T-cell (primary cell): ENCODE measurements at places on chromosomes 2 and 18.

DNA sequence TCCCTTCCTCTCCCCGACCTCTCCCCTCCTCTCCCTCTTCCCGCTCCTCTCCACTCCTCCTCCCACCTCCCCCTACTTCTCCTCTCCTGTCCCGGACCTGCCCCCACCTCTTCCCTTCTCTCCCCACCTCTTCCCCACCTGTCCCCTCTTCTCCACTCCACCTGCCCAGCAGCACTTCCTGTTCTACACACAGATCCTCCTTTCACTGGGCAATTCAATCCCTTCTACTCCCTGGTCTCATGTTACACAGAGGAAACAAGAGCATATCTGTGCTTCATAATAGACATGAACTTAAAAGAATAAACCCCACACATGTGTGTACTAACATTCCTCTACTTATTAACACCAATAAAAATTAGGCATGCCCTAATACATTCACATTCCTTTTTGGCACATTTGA, 34.8 kb downstream of the TIMM21 start:
- DNase-seq, result no peak

- DNase-seq, result no peak
These were observed 18.6 kb upstream of the AP1S3 start for GRCh38 chr2:223856021-223856420.

DNA sequence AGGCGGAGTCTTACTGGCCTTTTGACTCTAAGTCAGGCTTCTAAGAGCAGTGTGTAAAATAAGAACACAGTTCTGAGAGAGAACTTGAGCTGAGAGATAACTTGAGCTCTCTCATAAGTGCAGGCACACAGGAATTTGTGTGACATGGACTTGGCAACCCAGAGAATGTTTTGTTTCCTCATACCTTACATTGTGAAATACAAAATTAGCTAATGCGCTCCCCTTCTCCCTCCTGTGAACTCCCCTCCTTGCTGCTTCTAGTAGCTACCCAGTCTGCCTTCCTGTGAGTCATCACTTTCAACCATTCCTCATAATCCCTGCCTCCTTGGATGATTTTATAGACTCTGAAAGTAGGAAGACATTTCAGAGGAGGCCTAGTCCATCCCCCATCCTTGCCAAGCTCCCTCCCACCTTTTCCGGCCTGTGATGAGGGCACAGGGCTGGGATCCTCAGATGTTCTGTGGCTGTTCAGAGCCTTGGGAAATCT, 22.6 kb downstream of the FER1L5 start:
- DNase-seq, result no peak

DNA sequence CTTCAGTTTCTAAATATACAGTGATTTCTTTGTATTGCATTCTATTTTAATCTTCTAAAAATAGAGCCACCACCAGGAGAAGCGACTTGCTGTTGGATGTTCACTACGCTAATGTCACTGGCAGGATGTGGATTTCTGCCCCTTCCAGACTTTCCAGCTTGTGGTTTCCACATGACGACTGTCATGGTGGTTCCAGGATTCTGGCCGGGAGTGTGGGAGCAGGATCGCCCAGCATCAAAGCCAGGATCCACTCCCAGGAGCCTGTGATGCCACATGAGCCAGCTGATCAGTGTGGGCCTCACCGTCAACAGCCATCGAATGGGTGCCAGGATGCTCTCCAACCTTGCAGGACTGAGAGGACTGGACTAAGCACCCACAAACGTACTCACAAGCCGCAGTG, 148.8 kb downstream of the HDAC4 start:
- DNase-seq, result no peak

DNA sequence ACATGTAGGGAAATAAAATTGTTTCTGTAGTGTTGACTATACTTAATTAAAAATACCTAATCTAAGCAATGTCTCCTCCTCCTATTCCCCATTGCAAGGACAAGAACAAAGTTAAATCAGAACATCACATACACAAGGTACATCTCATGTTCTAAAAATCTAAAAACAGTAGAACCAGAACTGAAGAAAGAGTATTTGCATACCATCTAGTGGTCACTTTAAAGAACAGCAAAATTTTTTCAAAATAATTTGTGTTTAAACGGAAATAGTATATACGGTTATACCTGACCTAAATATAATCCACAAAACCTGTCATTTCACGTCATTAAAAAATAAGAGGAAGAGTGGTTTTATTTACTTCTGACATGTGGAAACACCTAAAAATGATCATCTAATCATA, 294.3 kb upstream of the KCNH7 start:
- no peak for DNase-seq

GRCh38 chr18:76578571-76579300, 83.7 kb upstream of the ZNF516 start:
- no peak for DNase-seq

GRCh38 chr2:105042189-105042588, 4.3 kb downstream of the MRPS9 start:
- no peak for DNase-seq
